SJSA1 (cell line): ENCODE measurements at places on chromosomes 5 and 9.

- H3K4me1 ChIP-seq: no peaks in the 10 kb centered on the region
- no peaks in the 10 kb centered on the region for H3K36me3 ChIP-seq
- no peak for DNase-seq
- no peak overlapping the region for H3K27ac ChIP-seq
- H3K4me3 ChIP-seq: no peak overlapping the region
Measured at GRCh38 chr5:9765419-9766140, 135.4 kb upstream of the TAS2R1 start.

- no peaks in the 10 kb centered on the region for H3K27me3 ChIP-seq
- H3K4me3 ChIP-seq: no peak overlapping the region
- peaks cover 12% of the 10 kb centered on the region; the same call in 1 of the 2 replicates for H3K36me3 ChIP-seq
Measured at GRCh38 chr9:98247831-98248657, 7.4 kb downstream of the TBC1D2 start.

DNA sequence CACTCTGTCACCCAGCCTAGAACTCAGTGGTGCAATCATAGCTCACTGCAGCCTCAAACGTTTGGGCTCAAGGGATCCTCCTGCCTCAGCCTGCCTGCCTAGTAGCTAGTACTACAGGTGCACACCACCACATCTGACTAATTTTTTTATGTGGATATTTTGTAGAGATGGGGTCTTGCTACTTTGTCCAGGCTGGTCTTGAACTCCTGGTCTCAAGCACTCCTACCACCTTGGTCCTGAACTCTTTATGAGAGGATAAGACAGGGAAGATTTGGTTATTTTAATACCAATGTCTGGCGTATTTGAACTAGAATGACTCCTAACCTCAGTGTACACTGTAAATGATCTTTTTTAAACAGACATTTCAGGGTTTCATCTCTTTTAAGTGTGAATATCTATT is 9.0 kb downstream of the GPR107 start:
- DNase-seq: no peak
- H3K4me3 ChIP-seq: no peak overlapping the region
- no peaks in the 10 kb centered on the region for H3K27me3 ChIP-seq
- peaks cover 15% of the 10 kb centered on the region for H3K36me3 ChIP-seq
- H3K4me1 ChIP-seq: no peaks in the 10 kb centered on the region
- no peak overlapping the region for H3K27ac ChIP-seq

DNA sequence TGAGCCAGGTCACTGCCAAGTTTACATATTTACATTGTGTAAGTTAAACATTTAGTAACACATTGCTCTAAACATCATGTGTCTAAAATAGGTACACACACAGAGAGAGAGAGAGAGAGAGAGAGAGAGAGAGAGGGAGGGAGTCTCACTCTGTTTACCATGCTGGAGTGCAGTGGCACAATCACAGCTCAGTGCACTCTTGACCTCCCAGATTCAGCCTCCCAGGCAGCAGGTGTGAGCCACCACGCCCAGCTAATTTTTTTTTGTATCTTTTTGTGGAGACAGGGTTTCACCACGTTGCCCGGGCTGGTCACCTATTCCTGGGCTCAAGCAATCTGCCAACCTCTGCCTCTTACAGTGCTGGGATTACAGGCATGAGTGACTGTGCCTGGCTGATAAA is 1045.3 kb downstream of the TLE1 start:
- H3K27ac ChIP-seq: no peak overlapping the region
- H3K4me3 ChIP-seq: no peak overlapping the region
- H3K4me1 ChIP-seq: peaks cover 15% of the 10 kb centered on the region
- no peaks in the 10 kb centered on the region for H3K36me3 ChIP-seq
- DNase-seq: no peak

DNA sequence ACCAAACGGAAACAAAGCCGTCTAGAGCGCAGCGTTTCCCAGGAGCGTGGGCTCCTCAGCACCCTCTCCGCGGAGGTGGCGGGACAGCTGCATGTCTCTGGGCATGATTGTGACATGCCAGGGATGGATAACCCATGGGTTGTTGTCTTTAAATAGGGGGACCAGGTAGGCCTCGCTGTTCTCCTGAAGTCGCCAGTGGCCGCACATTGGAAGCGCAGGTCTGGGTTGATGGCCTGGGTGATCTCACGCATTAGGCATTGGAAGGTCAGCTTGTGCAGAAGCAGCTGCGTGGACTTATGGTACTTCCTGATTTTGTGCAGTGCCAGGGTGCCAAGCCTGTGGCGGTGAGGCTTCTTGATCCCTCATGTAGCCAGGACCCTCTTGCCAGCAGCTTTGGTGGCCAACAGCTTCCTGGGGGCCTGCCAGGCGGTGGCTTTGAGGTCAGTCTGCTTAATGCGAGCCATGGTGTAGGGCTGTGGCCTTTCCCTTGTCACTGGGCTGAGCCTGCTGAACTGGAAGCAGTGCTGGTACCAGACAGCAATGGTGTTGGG is 6.3 kb upstream of the TAF11L3 start:
- H3K27ac ChIP-seq: no peak overlapping the region
- no peak for DNase-seq
- H3K27me3 ChIP-seq: no peaks in the 10 kb centered on the region
- no peaks in the 10 kb centered on the region for H3K36me3 ChIP-seq

DNA sequence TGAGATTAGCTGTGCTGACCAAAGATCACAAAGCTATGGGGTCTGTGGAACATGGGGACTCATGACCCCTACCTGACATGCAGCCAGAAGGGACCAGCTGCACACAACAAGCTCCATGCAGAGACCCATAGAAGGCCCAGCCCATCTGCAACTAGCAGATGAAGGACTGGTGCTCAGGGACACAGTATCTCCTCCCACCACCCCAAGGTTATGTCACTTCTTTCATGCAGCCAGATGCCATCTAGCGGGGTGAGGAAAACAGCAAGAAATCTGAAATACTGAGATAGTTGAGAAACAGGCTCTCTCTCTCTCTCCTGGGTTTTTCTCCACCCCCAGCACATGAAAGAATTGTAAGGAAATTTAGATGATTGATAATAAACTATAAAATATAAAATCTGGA is 161.3 kb upstream of the DAPK1 start:
- no peaks in the 10 kb centered on the region for H3K27me3 ChIP-seq
- H3K4me1 ChIP-seq: peaks cover 24% of the 10 kb centered on the region
- DNase-seq: no peak
- no peak overlapping the region for H3K4me3 ChIP-seq
- no peaks in the 10 kb centered on the region for H3K36me3 ChIP-seq
- H3K27ac ChIP-seq: no peak overlapping the region

GRCh38 chr9:84045481-84046097 is 65.0 kb downstream of the RMI1 start:
- H3K27me3 ChIP-seq: no peaks in the 10 kb centered on the region
- no peak for DNase-seq
- H3K36me3 ChIP-seq: no peaks in the 10 kb centered on the region
- H3K27ac ChIP-seq: no peak overlapping the region
- no peaks in the 10 kb centered on the region for H3K4me1 ChIP-seq

- DNase-seq: no peak
- peaks cover 26% of the 10 kb centered on the region for H3K36me3 ChIP-seq
- H3K4me1 ChIP-seq: peaks cover 37% of the 10 kb centered on the region
- H3K4me3 ChIP-seq: peak overlapping the region; percentile 90
- H3K27ac ChIP-seq: peak overlapping the region; percentile 59
Measured at GRCh38 chr5:61330341-61330844, 1.7 kb upstream of the ZSWIM6 start.

- no peaks in the 10 kb centered on the region for H3K4me1 ChIP-seq
- no peak overlapping the region for H3K27ac ChIP-seq
- H3K36me3 ChIP-seq: peaks cover 62% of the 10 kb centered on the region
- no peak overlapping the region for H3K4me3 ChIP-seq
Measured at GRCh38 chr5:72167257-72167656, 60.0 kb downstream of the MAP1B start.

- H3K27ac ChIP-seq: peak overlapping the region; percentile 96
- no peaks in the 10 kb centered on the region for H3K27me3 ChIP-seq
Measured at GRCh38 chr5:150486402-150487198, 21.3 kb upstream of the NDST1 start.

GRCh38 chr5:31415009-31415923 is 116.6 kb downstream of the DROSHA start:
- H3K4me3 ChIP-seq: no peak overlapping the region
- no peaks in the 10 kb centered on the region for H3K4me1 ChIP-seq
- DNase-seq: no peak
- no peaks in the 10 kb centered on the region for H3K36me3 ChIP-seq

- H3K4me3 ChIP-seq: no peak overlapping the region
- no peaks in the 10 kb centered on the region for H3K36me3 ChIP-seq
- peak overlapping the region; percentile 74 for H3K27ac ChIP-seq
Measured at GRCh38 chr5:95591490-95591901, 28.4 kb upstream of the GPR150 start.

- no peak overlapping the region for H3K27ac ChIP-seq
- no peak for DNase-seq
- H3K4me1 ChIP-seq: no peaks in the 10 kb centered on the region
- H3K27me3 ChIP-seq: no peaks in the 10 kb centered on the region
- no peak overlapping the region for H3K4me3 ChIP-seq
- H3K36me3 ChIP-seq: no peaks in the 10 kb centered on the region
Measured at GRCh38 chr9:25254051-25254450, 424.2 kb downstream of the TUSC1 start.

GRCh38 chr5:122697191-122697590 is 77.7 kb upstream of the SNX2 start:
- H3K27ac ChIP-seq: no peak overlapping the region
- H3K36me3 ChIP-seq: no peaks in the 10 kb centered on the region
